Subcutaneous adipose tissue (tissue), 4 donors: ENCODE measurements at places on chromosomes 5 and 9. TPM values are rescaled to one million over a fixed set of nuclear protein-coding genes. Genes with fewer than 3 reads are reported as not detected.

NTRK2 gene
- total RNA-seq: 51.5 TPM

ASS1 gene
- 445 TPM for total RNA-seq

SNCB gene
- not detected for total RNA-seq

TEX48 gene
- not detected for total RNA-seq

GARIN3 gene
- not detected for total RNA-seq

NSG2 gene
- not detected for total RNA-seq

CDC20B gene
- total RNA-seq: not detected

CDH9 gene
- total RNA-seq: not detected

BAAT gene
- not detected for total RNA-seq

AGXT2 gene
- not detected for total RNA-seq

CTSV gene
- total RNA-seq: 1.0 TPM

TXNDC8 gene
- not detected for total RNA-seq

DIRAS2 gene
- 0.34 TPM for total RNA-seq

CDH18 gene
- not detected for total RNA-seq
